Stimulated activated naive CD8-positive, alpha-beta T cell treated with anti-CD3 and anti-CD28 coated beads, Interleukin-15, amount 100 ng/mL, for 72 hours (primary cell): ENCODE measurements at places on chromosomes 3 and 15.

DNA sequence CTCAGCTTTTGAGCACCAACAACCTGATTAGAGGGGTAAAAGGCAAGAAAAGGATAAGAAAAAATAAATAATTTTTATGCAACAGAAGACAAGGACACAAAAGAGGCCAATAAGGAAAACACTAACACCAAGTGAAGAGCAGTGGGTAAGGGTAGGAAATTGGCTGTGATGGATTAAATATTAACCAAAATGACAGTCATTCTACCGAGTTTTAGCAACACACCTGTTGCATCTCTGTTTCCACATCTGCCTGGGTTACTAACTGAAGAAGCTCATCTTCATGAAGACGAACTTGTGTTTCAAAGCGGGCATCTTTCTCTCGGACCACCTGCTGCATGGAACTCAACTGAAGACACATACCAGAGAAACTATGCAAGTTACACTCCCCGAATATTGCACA, 30.1 kb downstream of the GOLGB1 start:
- no peak for DNase-seq

DNA sequence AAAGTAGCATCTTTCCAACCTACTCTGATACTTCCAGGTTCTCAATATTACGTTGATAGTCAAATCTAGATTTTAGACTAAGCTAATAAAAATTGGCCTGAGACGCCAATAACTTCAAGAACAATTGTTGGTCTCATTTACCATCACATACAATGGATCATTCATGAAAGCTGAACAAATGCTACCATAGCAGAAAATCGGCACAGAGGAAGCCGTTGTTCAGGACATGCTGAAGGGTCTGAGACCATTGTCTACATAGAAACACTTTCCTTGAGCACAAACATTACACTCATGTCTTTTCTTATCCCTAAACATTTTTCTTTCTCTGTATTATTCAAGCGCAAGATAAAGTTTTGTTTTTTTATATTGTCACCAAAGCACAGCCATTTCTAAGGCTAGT, 37.2 kb upstream of the FHIT start:
- no peak for DNase-seq

GRCh38 chr15:39431376-39431775, 149.5 kb upstream of the THBS1 start:
- no peak for DNase-seq

- DNase-seq, result peak; percentile 44
Observed at GRCh38 chr15:33226559-33227181, 32.2 kb upstream of the FMN1 start.

DNA sequence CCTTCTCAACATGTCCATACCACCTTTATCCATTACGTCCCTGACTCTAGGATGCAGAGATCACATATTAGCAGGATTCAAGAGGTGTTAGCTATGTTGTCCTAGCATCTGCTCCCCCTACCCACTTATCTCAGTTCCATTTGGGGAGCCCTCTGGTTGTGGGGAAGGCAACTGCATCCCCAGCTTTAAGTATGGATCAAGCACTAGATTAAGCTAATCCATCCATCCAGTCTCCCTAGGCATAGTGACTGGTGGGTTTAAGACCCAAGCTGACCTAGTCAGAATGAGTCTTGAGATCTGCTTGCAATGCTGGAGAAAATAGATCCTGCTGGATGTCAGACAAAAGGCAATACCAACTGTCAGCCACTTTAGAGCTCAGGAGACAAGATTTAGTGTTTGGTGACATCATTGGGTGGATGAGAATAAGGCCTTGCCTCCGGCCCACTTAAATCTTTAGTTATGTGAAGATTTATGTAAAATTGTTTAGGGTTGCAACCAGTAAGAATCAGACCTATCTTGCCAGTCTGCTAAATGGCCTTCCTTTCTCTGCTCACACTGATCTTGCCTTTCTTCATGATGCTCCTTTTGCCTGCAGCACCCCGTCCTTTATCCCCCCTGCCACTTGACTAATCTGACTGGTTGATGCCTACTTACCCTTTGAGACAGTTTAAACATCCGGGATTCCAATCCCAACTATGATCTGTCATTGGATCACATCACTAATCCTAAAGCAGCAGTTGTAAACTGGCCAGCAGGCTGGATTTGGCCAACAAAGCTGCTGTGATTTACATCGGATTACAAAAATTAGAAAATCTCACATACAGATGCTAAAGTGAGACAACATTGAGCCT, 2.1 kb upstream of the ISY1 start:
- DNase-seq, result no peak

GRCh38 chr15:79540551-79540950, 108.4 kb downstream of the MINAR1 start:
- DNase-seq, result no peak

- DNase-seq, result no peak
Observed at GRCh38 chr15:89130201-89130600, 41.9 kb downstream of the ABHD2 start.
